Right ventricle myocardium superior (tissue), 1 donor: ENCODE measurements at places on chromosomes 2 and 18. TPM values are rescaled to one million over a fixed set of nuclear protein-coding genes. Genes with fewer than 3 reads are reported as not detected.
A peak's percentile ranks its signal among the peaks of the same experiment; 100 is the strongest.

DNA sequence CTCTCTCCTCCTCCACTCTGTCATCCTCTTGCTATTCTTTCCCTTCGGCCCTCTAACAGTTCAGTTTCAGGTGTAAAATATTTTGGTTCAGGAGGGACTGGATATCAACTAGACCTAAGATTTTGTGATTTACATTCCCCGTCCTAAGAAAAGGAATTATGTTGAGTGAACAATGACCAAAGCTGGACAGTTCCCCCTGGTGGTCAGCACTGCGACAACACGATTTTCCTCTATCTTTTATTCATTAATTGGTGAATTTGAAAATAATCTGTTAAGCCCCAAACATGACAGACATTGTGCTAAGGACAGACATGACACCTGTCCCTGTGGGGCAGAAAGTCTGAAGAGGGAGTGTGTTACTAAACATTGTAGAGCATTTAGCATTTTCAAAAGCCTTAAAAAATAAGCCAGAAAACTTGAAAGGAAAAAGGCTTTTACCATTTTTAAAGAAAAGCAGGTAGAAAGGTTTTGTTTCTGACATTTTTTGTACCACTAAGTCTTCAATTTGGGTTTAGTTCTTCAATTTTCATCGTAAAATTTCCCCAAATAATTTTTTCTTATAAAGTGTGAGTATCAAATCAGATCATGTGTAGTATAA lies 28.4 kb upstream of the GTF2A1L start:
- DNase-seq: no peak

DNA sequence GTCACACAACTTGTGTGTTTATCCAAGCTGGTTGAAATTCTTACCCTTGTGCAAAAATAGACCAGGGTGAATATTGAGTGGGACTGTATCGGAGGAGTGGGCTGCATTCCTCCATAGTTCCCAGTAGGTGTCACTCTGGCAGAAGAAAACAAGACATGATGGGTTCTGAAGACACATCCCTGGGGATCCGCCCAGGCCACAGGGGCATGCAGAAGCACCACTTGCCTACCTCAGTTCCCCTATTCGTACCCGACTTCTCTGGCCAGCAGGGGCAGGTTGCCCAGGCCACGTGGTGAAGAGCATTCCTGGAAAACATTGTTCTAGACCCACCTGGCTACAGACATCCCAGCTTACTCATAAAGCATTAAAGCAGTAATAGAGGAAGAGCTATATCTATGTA lies 168.2 kb downstream of the FAM210A start:
- DNase-seq: peak; percentile 60

Gene PROKR1
- total RNA-seq: not detected

Gene MPP4
- total RNA-seq: not detected
